ENCODE measurements at places on chromosomes 12 and 14.

DNA sequence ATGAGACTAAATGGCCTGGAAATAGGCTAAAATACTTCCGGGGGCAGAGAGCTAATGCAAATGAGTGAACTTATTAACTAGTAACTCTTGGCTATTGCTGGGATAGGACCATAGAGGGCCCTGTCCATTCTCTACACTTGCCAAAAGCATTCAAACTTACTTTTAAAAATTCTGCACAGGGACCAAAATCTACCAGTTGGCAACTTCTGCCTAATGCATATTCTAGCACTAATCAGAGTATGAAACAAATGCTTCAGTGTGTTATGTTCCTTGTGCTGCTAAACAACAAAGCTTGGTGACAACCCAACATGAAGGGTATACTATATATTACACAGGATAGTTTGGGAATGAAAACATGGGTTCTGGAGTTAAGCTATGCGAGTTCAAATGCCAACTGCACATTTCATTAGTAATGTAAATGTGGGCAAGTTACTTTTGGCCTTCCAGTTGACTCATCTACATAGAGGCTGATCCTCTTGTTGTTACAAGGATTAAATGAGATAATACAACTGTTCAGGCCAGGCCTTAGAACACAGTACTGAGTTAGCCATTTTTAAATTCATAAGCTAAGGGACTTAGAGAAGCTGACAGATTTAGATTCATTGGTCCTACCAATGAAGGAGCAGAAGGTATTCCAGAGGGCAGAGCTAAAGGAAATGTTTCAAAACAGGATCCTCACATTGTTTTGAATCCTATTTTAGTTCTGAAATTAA is 32.4 kb downstream of the HIGD1C start:
- no peak overlapping the region for H3K4me3 ChIP-seq
- no peaks in the 10 kb centered on the region for H3K27me3 ChIP-seq
- H3K27ac ChIP-seq = peak overlapping the region; percentile 81
- peaks cover 5% of the 10 kb centered on the region for H3K36me3 ChIP-seq
- DNase-seq = no peak
- H3K4me1 ChIP-seq = peaks cover 11% of the 10 kb centered on the region

DNA sequence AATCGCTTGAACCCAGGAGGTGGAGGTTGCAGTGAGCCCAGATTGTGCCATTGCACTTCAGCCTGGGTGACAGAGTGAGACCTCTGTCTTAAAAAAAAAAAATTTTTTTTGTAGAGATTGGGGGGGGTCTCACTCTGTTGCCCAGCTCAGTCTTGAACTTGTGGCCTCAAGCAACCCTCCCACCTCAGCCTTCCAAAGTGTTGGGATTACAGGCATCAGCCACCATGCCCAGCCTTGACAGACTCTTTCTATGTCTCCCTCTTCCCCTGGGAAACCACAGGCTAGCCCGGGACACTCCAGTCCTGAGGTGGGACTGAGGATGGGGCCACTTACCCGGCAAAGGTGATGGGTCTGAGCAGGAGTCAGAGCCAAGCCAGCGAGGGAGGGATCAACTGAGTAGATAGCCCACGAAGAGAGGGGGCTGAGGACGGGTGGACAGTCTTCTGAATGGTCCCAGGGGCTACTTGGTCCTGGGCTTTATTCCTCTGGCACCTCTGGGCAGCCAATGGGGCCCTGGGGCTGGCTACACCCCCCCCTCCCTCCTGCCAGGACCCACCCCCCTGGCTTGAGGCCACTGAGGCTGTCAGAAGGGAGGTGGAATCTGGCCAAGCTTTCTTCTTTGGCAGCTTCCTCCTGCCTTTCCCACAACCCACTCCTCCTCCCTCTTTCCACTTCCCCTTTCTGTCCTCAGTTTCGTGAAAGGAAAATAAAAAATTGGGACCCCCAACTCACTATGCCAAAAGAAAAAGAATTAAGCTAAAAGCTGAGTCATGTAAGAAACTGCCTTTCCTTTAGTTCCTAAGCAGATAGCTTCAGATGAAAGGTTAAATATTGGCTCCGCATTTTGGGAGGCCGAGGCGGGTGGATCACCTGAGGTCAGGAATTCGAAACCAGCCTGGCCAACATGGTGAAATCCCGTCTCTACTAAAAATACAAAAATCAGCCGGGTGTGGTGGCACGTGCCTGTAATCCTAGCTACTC is at the start of gene SDS:
TSS of gene SDS (minus strand) at position 453 of the 981 bp plus-strand sequence. CDS start 4,179 bp downstream, outside the sequence.
- no peaks in the 10 kb centered on the region for H3K27me3 ChIP-seq
- no peak within 1 kb of the TSS for H3K4me3 ChIP-seq
- H3K36me3 ChIP-seq = no peaks in the 10 kb centered on the region
- no peak within 1 kb of the TSS for H3K27ac ChIP-seq
- peaks cover 2% of the 10 kb centered on the region for H3K4me1 ChIP-seq
- no peak for DNase-seq

- no peak overlapping the region for H3K27ac ChIP-seq
- no peak for DNase-seq
- peaks cover 7% of the 10 kb centered on the region for H3K4me1 ChIP-seq
- no peaks in the 10 kb centered on the region for H3K27me3 ChIP-seq
- no peaks in the 10 kb centered on the region for H3K36me3 ChIP-seq
Measured at GRCh38 chr14:51568366-51568765, 83.3 kb upstream of the FRMD6 start.

DNA sequence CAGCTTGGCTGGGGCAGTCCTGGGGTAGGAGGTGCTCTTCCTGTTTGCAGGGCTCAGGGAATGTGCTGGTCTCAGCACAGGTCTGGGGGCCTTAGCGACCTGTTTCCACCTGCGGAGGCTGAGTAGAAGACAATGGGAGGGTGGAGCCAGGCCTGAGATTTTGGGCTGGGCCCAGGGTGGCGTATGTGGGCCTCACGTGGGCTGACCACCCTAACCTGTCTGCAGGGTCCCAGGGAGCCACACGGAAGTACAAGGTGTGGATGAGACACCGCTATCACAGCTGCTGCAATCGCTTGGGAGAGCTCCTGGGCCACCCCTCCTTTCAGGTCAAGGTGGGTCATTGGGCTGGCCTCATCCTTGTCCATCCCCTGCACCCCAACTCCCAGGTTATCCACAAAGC is 1.1 kb downstream of the NOC4L start:
- peak overlapping the region; percentile 52 for H3K27ac ChIP-seq
- DNase-seq = no peak
- peak overlapping the region; percentile 86 for H3K4me3 ChIP-seq
- H3K36me3 ChIP-seq = peaks cover 4% of the 10 kb centered on the region
- H3K27me3 ChIP-seq = peaks cover 3% of the 10 kb centered on the region

DNA sequence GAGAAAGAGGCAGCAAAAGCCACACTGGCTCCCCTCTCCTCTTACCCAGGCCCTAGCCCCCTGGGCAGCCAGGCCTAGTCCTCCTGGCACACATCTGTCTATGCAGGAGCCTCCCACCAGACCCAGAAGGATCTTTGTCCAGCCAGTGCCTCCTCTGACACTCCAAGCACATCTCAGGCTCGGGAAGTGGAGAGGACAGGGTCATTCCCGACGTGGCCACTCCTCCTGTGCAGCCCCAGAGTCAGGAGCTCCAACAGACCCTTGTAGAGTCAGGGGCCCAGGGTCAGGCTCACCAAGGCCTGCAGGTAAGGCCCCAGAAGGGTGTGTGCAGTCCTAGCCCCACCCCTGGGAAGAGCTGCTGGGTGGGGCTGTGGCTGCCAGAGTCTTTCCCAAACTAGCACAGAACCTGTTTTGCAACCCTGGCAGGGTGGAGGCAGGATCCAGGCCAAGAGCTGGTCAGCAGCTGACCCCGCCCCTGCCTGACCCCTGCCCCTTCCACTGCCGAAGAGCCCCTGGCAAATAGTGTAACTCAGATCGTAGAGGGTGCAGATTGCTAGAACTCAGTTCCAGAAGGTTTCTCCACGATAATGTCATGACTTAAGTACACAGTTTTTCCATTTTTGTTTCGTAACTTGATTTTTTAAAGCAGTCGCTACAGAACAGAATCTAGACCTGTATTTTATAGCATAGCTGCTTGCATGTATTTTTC is 26.6 kb upstream of the PNMA1 start:
- H3K4me1 ChIP-seq = peaks cover 42% of the 10 kb centered on the region
- no peaks in the 10 kb centered on the region for H3K27me3 ChIP-seq
- DNase-seq = peak; percentile 58
- H3K4me3 ChIP-seq = peak overlapping the region; percentile 52

- no peak overlapping the region for H3K4me3 ChIP-seq
- DNase-seq = no peak
- no peaks in the 10 kb centered on the region for H3K36me3 ChIP-seq
Measured at GRCh38 chr12:6229224-6230218, 29.3 kb downstream of the CD9 start.

DNA sequence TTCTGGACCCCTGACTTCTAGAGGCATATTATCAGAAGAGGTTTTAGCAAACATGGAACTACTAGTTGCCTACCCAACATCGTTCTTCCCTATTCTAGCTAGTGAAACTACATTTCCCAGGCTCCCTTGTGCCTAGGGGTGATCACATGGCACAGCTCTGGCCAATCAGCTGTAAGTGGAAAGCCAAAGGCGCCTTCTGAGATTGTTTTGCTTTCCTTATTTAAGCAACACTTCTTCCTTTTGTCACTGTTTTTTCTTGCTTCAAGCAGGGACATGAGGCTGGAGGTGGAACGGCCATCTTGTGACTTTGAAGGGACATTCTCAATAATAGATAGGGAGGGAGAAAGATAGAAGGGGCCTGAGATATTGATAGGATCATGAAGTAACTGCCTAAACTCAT is 136.7 kb downstream of the ZNF664 start:
- H3K4me3 ChIP-seq = no peak overlapping the region
- peaks cover 4% of the 10 kb centered on the region for H3K4me1 ChIP-seq
- no peaks in the 10 kb centered on the region for H3K27me3 ChIP-seq
- H3K36me3 ChIP-seq = peaks cover 2% of the 10 kb centered on the region
- no peak overlapping the region for H3K27ac ChIP-seq

- no peak overlapping the region for H3K27ac ChIP-seq
- H3K4me1 ChIP-seq = peaks cover 9% of the 10 kb centered on the region
- no peaks in the 10 kb centered on the region for H3K27me3 ChIP-seq
Measured at GRCh38 chr14:100128688-100129087, 30.8 kb downstream of the DEGS2 start.
